Astrocyte (in vitro differentiated cells and primary cell): ENCODE measurements at places on chromosomes 2 and 18.

- peak; percentile 97 for DNase-seq
Observed at GRCh38 chr2:65366595-65367125, 65.7 kb downstream of the SPRED2 start.

DNA sequence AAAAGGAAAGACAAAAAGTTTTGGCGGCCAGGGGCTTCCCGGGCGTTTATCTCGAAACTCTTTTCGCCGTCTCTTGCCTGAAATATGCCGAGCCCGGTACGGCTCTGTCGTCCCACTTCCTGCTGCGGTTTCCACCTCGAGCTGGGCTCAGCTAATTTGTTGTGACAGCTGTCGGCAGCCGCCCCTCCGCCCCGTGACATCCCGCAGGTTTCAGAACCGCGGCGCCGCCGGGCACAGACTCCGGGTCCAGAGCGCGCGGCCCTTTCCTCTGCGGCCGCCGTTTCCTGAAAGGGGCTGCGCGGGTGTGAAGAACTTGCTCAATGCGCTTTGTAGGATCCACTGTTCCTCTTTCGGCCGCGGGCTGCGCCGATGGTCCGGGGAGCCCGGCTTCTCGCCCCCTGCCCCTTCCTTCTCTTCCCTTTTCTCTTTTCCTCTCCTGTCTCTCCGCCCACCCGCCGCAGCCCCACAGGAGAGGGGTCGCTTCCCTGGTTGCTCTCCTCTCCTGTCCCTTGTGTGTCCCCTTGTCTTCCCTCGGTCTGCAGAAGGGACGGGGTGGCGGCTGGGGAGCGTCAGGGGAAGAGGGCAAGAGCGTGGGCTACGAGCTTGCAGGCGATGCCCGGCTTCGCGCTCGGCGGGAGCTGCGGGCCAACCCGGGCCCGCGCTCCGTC, 648 bp downstream of the ARID5A start:
- peak; percentile 50 for DNase-seq

- no peak for DNase-seq
Observed at GRCh38 chr2:239399921-239400595, 762 bp downstream of the HDAC4 start.

DNA sequence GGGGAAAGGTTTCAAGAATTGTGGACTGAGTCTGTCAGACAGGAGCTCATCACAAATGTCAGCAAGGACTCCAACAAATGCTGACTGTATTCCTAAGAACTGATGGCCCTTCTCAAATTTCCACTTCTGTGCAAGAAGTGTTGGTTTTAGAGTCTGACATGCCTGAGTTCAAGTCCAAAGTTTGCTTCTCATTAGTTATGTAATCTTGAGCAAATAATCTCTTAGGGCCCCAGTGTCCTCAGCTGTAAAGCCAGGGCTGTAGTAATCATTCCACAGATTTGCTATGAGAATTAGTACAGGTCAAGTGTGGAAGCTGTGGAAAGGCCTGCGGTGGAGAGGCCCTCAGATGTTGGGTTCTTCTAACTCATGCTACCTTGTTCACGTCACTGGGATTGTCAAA, 23.9 kb downstream of the MEP1B start:
- DNase-seq, result no peak

GRCh38 chr2:75698918-75699317, 11.8 kb downstream of the GCFC2 start:
- peak; percentile 22 for DNase-seq

GRCh38 chr2:164542581-164543021, 78.7 kb downstream of the GRB14 start:
- DNase-seq, result peak; percentile 92

- no peak for DNase-seq
Observed at GRCh38 chr2:240995041-240996021, 3.1 kb upstream of the SNED1 start.

GRCh38 chr2:99689145-99689742, 199.4 kb upstream of the REV1 start:
- DNase-seq, result no peak
